ENCODE measurements at places on chromosomes 13 and 19. TPM values are rescaled to one million over a fixed set of nuclear protein-coding genes. Genes with fewer than 3 reads are reported as not detected.

GRCh38 chr13:21362741-21363140 lies 96.4 kb downstream of the ZDHHC20 start:
- no peak for DNase-seq

GRCh38 chr13:103638706-103639105 lies 572.5 kb upstream of the SLC10A2 start:
- no peak for DNase-seq

DNA sequence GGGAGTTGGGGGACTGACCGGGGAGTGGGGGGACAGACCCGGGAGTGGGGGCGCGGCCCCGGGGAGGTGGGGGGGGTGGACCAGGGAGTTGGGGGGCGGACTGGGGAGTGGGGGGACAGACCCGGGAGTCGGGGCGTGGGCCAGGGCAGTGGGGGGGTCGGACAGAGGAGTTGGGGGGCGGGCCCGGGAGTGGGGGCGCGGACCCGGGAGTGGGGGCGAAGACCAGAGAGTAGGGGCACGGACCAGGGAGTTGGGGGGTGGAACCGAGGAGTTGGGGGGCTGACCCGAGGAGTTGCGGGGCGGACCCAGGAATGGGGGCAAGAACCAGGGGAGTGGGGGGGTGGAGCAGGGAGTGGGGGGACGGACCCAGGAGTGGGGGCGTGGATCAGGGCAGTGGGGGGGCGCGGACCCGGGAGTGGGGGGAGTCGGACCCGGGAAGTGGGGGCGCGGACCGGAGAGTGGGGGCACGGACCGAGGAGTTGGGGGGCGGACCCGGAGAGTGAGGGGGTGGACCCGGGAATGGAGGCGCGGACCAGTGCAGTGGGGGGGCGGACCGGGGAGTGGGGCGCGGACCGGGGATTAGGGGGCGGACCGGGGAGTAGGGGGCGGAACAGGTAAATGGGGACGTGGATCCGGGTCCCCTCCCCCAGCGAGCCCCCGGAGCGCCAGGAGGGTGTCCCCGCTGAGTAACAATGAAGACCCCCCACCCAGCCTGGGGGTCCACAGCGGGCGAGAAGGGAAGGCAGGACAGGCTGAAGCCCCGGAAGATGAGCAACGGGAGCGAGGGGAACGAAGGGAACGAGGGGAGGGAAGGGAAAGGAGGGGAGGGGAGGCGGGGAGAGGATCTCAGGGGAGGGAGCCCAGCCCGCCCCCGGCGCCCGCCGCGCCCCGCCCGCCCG lies 589 bp downstream of the R3HDM4 start:
- DNase-seq = no peak

- no peak for DNase-seq
Observed at GRCh38 chr13:33784738-33785137, 33.2 kb upstream of the RFC3 start.

GRCh38 chr13:35994131-35994966 lies 136.8 kb downstream of the DCLK1 start:
- DNase-seq = no peak

DNA sequence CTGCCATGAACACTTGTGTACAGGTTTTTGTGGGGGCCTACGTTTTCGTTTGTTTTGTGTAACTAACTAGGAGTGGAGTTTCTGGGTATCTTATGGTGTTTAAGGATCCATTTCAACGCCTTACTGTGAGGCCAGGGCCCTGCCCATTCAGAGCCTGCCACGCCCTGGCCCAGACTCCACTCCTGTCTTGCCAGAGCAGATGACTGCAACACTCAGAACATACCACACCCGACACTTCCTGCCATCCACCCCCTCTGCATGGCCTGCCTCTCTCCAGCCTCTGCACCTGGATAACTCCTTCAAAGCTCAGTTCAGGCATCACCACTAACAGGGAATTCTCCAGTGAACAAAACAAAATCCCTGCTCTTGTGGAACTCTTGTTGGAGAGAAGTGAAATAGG lies 43.2 kb downstream of the RGCC start:
- no peak for DNase-seq

GRCh38 chr13:93286047-93286446 lies 59.4 kb downstream of the GPC6 start:
- no peak for DNase-seq

GRCh38 chr13:75437582-75438318 lies 44.2 kb downstream of the TBC1D4 start:
- no peak for DNase-seq

DNA sequence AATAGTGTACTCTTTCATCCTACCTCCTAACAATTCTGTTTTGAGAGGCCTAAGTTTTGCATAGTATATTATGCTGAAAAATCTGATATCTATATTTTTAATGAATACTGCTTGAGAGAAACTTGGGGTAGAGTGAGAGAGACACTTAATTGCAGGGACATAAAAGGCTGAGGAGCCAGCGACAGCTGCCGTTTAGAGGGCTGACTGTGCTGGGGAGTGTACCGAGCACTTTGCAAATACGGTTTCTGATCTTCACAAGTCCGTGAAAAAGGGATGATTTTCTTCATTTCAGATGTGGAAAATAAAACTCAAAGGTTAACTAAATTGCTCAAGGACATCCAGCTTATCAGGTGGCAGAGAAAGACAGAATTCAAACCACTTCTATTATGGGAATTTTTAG lies 97.4 kb downstream of the CAB39L start:
- DNase-seq = no peak

DNA sequence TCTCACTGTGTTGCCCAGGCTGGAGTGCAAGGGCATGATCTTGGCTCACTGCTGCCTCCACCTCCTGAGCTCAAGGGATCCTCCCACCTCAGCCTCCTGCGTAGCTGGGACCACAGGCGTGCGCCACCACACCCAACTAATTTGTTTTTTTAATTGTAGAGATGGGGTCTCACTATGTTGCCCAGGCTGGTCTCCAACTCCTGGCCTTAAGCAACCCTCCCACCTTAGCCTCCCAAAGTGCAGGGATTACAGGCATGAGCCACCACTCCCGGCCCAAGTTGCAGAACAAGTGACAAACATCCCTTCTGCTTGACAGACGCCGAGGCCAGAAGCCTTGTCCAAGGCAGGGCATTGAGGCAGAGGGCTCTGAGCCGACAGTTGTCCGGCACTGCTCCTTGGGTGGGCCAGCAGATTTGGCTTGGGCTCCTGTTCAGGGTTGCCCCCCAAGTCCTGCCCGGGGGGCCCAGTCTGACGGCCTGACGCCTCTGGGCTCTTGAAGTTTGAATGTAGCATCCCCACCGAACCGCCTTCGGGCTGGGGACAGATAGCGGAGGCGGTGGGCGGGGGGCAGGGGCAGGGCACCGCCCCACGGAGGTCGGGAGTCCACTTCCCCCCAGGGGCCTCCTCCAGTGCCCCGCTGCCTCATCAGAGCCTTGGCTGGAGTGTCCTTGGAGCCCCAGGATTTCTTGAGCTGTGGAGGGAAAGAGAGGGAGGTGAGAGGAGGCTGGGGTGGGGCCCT lies 5.7 kb upstream of the SPACA4 start:
- DNase-seq = no peak

DNA sequence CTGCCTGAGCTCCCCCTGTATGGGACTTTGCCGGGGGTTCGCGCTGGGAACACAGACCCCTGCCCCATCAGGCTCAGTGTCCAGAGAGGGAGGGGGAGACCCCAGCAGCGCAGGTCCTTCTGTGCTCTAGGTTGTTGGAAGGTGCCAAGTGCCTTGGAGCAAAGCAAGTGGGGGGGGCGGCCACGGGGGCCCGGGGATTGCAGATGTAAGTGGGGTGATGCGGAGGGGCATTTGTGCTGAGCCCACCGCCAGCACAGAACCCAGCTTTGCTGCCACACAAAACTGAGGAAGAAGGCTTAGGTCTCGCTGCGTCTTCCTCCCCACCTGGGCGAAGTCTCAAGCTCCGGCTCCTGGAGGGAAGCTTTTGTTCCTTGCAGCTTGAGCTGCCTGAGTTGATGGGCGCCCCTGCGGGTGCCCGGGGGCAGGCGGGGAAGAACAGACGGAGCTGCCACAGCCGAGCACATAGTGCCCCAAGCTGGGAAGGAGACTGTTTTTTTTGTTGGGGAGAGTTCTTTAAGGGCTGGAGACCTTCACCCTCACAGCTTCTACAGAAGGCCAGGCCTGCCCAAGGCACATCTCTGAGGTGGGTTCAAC lies 1.5 kb upstream of the NTN5 start:
- no peak for DNase-seq

GRCh38 chr13:92460479-92460878 lies 766.1 kb upstream of the GPC6 start:
- no peak for DNase-seq

DNA sequence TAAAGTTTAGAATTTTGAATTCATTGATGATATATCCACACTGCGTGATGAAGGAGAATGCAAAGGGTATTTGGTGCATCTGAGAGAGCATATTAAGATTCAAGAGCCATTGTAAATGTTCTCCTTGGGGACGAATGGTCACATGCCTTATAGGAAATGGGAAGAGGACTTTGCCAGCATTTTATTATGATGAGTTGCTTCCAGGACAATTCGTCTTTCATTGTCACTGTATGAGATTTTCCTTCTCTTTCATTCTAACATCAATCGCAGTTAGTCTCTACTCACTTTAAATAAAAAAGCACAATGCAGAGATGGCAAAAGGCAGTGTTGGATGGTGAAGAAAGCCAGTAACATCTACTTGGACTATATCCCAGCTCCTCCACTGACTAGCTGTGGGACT lies 21.4 kb downstream of the WDFY2 start:
- no peak for DNase-seq

DNA sequence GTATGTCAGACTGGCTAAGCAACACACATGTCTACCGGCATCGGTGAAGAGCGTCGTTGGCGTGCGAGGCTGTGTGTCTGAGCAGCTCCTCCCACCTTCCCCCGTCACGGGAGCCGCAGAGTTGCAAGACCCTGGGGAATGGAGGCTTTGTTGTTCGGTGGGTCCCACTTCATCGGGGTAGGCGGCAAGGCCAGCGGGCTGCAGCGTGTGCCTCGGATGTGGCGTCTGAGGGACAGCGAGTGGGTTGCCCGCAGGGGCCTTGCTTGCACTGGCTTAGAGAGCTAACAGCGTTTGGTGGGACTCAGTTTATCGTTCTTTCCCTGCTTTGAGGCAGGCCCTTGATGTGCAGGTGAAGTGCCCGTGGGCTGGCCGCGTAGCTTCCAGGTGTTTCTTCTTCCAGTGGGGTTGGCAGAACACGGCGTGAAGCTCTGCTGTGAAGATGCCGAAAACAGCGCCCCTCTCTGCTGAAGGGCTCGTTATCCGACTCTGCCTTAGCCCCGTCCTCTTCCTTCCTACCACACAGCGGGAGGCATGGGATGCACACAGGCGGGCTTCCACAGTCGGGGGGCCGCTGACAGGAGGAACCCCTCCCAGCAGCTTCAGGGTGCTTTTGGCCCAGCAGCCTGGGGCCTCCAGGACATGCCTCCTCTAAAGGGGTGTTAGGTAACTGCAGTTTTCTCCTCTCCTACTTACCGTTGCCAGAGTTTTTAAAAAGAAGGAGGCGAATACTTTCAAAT lies 85.2 kb downstream of the ATP11A start:
- DNase-seq = no peak

GRCh38 chr13:45156565-45157361 lies 36.5 kb downstream of the GTF2F2 start:
- no peak for DNase-seq

DNA sequence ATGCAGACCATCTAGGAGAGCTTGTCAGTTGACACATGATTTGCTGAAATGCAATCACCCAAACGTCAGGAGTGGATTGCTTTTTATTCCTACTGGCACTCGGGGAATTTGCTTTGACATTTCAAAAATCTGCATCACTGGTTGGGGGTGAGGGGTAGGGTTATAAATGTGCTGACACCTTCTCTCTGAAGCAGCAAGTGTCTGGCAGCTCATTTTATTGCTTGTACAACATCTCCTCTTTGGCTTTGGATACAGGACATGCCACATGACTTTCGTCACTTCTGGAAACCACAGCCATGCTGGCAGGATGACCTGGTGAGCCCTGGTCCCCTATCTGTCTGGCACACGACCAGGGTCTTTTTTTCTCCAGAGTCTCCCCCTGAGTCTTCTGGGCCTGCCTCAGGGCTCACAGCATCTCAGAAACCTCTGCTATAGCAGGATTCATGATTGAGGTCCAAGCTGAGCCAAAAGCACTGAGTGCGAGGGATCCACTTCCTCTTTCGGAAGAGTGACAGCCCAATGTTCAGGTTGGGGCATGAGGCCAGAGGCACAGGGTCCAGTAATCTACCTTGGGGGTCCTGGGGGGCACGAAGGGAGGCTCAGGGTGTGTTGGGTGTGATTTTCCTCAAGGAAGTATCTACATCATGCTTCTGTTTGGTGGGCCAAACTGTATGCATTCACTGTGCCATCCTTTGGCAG lies 60.1 kb downstream of the HSPH1 start:
- no peak for DNase-seq

Gene COL5A3
- total RNA-seq = 0.38 TPM

Gene DENND1C
- not detected for total RNA-seq

Gene EHD2
- total RNA-seq = 35.9 TPM

Gene ZNF493
- total RNA-seq = 3.1 TPM

Gene CTXN1
- not detected for total RNA-seq

Gene LRP3
- total RNA-seq = 2.1 TPM

All from SJSA1 (cell line).